HFFc6 (cell line): ENCODE measurements at places on chromosomes 7 and 10. TPM values are rescaled to one million over a fixed set of nuclear protein-coding genes. Genes with fewer than 3 reads are reported as not detected.

Gene GSDME
- 37.1 to 46.3 TPM (median 40.1 TPM) in 3 replicates for total RNA-seq

DNA sequence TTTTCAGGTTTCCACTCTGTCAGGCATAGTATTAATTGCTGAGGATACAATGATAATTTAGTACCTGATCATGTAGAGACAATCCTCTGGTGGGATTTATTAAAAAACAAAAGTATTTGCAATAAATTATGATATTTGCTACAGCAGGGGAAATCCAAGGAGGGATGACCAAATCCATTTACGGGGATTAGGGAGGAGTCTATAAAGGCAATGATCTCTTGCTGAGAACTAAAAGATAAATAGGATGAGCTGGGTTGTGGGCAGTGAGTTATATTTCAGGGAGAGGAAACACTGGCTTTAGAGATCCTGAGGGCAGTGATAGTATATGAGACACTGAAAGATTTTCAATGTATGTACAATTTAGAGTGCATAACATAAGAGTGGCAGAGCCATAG, 305.5 kb downstream of the GPR37 start:
- no peaks in the 10 kb centered on the region for H3K36me3 ChIP-seq
- DNase-seq, result no peak
- no peaks in the 10 kb centered on the region for H3K27me3 ChIP-seq
- no peak overlapping the region for H3K27ac ChIP-seq
- H3K4me3 ChIP-seq, result no peak overlapping the region

DNA sequence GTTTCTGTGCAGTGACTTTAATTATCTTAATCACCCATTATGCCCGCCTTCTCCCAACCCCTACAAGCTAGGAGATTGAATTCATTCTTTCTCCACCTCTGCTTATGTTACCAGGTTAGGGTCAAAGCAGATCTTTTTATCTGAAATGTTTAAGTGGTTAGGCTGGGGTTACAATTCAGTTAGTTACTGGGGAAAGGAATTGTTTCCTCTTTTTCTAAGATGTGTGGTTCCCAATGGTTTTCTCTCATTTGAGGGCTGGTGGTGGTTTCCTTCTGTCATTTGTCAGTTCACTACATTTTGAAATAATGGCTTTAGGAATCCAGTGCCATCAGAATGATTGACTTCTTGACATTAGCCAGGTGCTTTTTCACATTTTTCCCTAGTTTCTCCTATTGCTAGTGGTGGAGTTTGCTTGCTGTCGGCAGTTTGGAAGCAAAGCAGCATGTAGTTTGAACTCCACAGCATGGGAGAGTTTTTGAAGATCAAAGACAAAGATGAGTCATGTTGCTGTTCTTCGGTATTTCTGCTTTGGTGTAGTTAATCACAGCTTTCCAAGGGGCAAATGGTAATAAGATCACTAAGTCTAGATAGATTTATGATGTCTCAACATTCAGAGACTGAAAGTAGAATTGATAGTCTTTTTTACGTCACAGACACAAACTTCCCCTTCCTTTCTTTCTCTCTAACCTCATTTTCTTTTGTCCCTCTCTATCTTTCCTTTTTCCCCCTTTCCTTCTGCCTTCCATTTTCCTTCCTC, 168.2 kb downstream of the SND1 start:
- H3K36me3 ChIP-seq, result peaks cover 10% of the 10 kb centered on the region; the same call in 1 of the 2 replicates
- H3K27me3 ChIP-seq, result peaks cover 3% of the 10 kb centered on the region; the same call in 1 of the 2 replicates
- peak; percentile 50 for DNase-seq
- peaks cover 56% of the 10 kb centered on the region for H3K4me1 ChIP-seq

DNA sequence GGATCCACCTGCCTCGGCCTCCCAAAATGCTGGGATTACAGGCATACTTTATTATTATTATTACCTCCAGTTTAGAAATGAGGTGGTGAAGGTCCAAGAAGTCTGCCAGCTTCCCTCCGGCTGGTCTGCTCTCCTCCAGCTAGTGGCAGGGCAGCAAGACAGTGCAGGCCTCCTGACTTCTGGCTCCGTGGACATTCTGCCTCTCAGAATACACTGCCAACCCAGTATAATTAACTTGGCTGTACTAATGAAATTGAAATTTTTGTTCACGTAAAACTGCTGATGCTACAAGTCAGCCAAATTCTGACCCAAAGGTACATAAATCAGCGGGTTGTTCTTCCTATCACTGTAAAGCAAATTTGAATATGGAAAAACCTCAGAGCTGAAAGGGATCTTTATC, 7.6 kb upstream of the PDE1C start:
- H3K27ac ChIP-seq, result no peak overlapping the region
- H3K27me3 ChIP-seq, result peaks cover 2% of the 10 kb centered on the region; the same call in 1 of the 2 replicates
- H3K4me1 ChIP-seq, result no peaks in the 10 kb centered on the region
- H3K36me3 ChIP-seq, result no peaks in the 10 kb centered on the region
- H3K4me3 ChIP-seq, result no peak overlapping the region

Gene GNB2
- total RNA-seq, result 279 and 310 TPM in 2 replicates

DNA sequence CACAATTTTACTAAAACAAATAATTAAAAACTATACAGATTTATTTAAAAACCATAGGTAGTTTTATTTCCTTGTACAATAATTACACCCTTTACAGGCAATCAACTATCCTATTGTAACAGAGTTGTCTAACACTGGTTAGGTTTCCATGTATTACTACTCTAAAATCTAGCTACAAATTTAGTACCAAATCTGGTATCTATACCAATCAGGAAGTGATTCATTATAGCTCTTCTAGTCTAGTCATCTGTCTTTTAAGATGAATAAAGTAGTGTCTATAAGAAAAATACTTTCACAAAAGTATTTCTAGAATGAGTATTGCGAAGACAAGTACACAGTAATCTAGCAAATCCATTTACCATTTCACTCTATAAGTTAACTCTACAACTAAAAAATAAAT, 16.9 kb downstream of the ZNF800 start:
- H3K4me1 ChIP-seq, result peaks cover 49% of the 10 kb centered on the region
- no peak for DNase-seq
- H3K27ac ChIP-seq, result no peak overlapping the region; the same call in 1 of the 2 replicates
- H3K27me3 ChIP-seq, result no peaks in the 10 kb centered on the region

GRCh38 chr7:38215115-38215514, 37.1 kb downstream of the STARD3NL start:
- peaks cover 13% of the 10 kb centered on the region for H3K36me3 ChIP-seq
- no peak for DNase-seq
- H3K27me3 ChIP-seq, result no peaks in the 10 kb centered on the region
- no peak overlapping the region for H3K4me3 ChIP-seq
- H3K4me1 ChIP-seq, result peaks cover 14% of the 10 kb centered on the region

GRCh38 chr10:1403508-1404322, 333.6 kb downstream of the ADARB2 start:
- no peak overlapping the region for H3K27ac ChIP-seq
- DNase-seq, result no peak
- no peaks in the 10 kb centered on the region; the same call in 1 of the 2 replicates for H3K27me3 ChIP-seq
- no peaks in the 10 kb centered on the region for H3K4me1 ChIP-seq
- no peak overlapping the region for H3K4me3 ChIP-seq
- H3K36me3 ChIP-seq, result peaks cover 9% of the 10 kb centered on the region

Gene BICC1
- 61.7 to 62.3 TPM (median 61.8 TPM) in 3 replicates for total RNA-seq

Gene PLXNA4
- 0.07 to 0.18 TPM in 2 of 3 replicates, not detected in the other for total RNA-seq

GRCh38 chr10:123045961-123046731, 37.3 kb downstream of the ACADSB start:
- no peak overlapping the region for H3K4me3 ChIP-seq
- no peak for DNase-seq
- no peaks in the 10 kb centered on the region for H3K4me1 ChIP-seq
- H3K36me3 ChIP-seq, result no peaks in the 10 kb centered on the region
- H3K27ac ChIP-seq, result no peak overlapping the region

GRCh38 chr10:89337484-89337883, 9.7 kb downstream of the IFIT3 start:
- H3K27me3 ChIP-seq, result no peaks in the 10 kb centered on the region; the same call in 1 of the 2 replicates
- H3K36me3 ChIP-seq, result peaks cover 31% of the 10 kb centered on the region
- H3K4me1 ChIP-seq, result peaks cover 34% of the 10 kb centered on the region
- DNase-seq, result no peak

DNA sequence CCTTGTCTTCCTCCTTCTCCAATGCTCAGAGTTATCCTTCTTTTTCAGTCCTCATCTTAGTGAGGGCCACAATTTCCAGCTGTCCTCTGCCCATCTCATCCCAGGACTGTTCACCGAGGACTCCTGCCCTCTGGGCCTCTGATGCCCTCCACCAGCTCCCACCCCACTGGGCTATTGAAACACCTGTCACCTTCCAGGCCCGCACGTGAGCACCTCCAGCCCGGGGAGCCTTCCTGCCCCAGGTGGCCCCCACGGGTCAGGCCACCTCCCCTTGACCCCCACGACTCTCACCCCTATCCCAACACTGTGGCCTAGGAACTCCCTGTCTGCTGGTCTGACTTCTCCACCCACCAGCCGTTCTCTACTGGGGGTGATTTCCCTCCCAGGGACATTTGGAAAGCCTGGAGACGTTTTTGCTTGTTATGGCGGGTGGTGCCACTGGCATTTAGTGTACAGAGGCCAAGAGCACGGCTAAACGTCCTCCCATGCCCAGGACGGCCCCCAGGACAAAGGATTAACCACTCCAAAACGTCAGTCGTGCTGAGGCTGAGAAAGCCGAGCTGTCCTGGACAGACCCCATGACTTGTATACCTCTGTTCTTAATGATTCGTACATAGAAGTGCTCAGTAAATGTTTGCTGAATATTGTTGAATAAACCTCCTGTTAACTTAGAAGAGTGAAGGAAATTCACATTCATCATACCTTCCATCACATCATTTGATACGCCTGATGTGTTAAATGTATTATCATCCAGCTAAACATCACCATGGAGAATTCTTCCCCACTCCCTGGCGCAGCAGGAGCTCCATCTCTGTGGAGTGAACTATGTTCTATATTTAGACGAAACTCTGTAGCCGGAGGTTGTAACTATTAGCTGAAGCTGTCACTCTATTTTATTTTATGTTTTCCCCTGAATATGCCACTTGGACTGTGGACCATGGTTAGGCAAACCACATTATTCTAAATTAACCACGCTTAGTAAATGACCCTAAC, 270.1 kb upstream of the SHH start:
- DNase-seq, result no peak
- no peak overlapping the region for H3K27ac ChIP-seq
- no peaks in the 10 kb centered on the region; the same call in 1 of the 2 replicates for H3K36me3 ChIP-seq
- H3K4me3 ChIP-seq, result no peak overlapping the region
- H3K4me1 ChIP-seq, result no peaks in the 10 kb centered on the region

DNA sequence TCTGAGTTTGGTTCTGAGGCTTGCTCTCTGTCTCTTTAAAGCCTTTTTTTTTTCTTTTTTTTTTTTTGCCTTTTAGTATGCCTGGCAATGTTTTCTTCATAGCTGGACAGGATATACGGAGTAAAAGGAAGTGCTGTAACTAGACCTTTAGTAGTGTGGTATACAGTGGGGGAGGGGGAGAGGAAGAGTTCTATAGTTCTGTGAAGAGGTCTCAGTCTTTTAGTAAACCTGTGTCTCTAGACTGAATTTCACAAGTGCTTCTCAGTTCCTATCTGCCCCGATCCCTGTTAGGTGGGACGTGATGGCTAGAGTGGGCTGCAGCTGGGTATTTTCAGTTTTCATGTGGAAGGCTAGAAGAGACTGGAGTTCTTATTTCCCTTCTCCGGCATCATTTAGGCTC, 3.1 kb upstream of the ABCC2 start:
- peak overlapping the region; percentile 94 for H3K27ac ChIP-seq
- no peaks in the 10 kb centered on the region for H3K27me3 ChIP-seq
- H3K4me1 ChIP-seq, result peaks cover 91% of the 10 kb centered on the region
- H3K36me3 ChIP-seq, result no peaks in the 10 kb centered on the region

- no peak for DNase-seq
- no peaks in the 10 kb centered on the region for H3K36me3 ChIP-seq
- peaks cover 49% of the 10 kb centered on the region for H3K4me1 ChIP-seq
- H3K4me3 ChIP-seq, result no peak overlapping the region
- no peak overlapping the region for H3K27ac ChIP-seq
Observed at GRCh38 chr10:35384265-35384868, 48.1 kb downstream of the CCNY start.

- peaks cover 44% of the 10 kb centered on the region for H3K27me3 ChIP-seq
- H3K27ac ChIP-seq, result no peak overlapping the region
- no peaks in the 10 kb centered on the region for H3K36me3 ChIP-seq
- no peak for DNase-seq
- H3K4me1 ChIP-seq, result no peaks in the 10 kb centered on the region
Observed at GRCh38 chr7:132095111-132095765, 481.0 kb downstream of the PLXNA4 start.

Gene DLG5
- 50.2 to 52.9 TPM (median 50.4 TPM) in 3 replicates for total RNA-seq

DNA sequence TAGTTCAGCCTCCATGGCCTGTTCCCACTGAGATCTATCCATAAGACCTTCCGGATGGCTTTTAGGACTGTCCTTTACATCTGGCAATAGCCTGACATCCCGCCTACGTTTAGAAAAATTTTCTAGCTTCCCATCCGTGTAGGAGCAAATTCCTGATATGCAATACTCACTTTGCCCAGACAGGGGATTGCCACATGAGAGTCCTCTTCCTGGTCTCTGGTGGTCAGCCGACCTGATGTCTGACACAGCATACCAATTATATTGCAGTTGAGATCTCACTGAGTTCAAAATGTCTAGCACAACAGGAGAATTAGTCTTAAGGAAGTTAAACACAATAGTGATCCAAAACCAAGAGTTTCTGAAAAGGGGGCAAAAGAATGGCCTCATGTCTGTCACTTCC, 9.4 kb upstream of the ETV1 start:
- H3K4me1 ChIP-seq, result no peaks in the 10 kb centered on the region; the same call in 1 of the 2 replicates
- no peaks in the 10 kb centered on the region for H3K36me3 ChIP-seq
- H3K27me3 ChIP-seq, result no peaks in the 10 kb centered on the region; the same call in 1 of the 2 replicates
- no peak for DNase-seq
- H3K27ac ChIP-seq, result no peak overlapping the region

GRCh38 chr10:108425283-108425964, 1260.9 kb upstream of the SORCS1 start:
- no peak overlapping the region for H3K4me3 ChIP-seq
- H3K27ac ChIP-seq, result peak overlapping the region; percentile 36; the same call in 1 of the 2 replicates
- DNase-seq, result no peak
- no peaks in the 10 kb centered on the region for H3K36me3 ChIP-seq
- no peaks in the 10 kb centered on the region for H3K27me3 ChIP-seq
- peaks cover 14% of the 10 kb centered on the region; the same call in 1 of the 2 replicates for H3K4me1 ChIP-seq

Gene POLR1F
- 11.5 to 15.7 TPM (median 15.1 TPM) in 3 replicates for total RNA-seq

Gene KNDC1
- total RNA-seq, result 0.21 to 1.00 TPM (median 0.74 TPM) in 3 replicates

DNA sequence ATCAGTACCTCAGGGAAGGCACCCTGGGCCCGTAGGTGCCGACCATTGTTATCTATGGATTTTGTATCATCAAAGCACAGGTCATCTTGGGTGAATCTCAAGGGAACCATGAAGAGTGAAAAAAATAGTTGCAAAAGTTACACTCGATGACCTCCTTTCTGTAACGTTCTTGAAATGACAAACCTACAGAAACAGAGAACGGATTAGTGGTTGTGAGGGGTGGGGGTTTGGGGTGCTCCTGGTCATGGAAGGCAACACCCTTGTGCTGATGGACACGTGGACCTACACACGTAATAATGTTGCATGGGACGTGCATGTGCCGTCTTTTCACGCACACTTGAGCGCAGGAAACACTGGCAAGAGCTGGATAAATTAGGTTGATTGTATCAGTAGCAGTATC, 655.9 kb downstream of the SDK1 start:
- no peak overlapping the region for H3K4me3 ChIP-seq
- DNase-seq, result no peak
- no peaks in the 10 kb centered on the region; the same call in 1 of the 2 replicates for H3K36me3 ChIP-seq
- no peak overlapping the region for H3K27ac ChIP-seq

Gene GPR141
- total RNA-seq, result not detected in 3 replicates
